GM12891 (cell line): ENCODE measurements at places on chromosomes 5 and 9.

DNA sequence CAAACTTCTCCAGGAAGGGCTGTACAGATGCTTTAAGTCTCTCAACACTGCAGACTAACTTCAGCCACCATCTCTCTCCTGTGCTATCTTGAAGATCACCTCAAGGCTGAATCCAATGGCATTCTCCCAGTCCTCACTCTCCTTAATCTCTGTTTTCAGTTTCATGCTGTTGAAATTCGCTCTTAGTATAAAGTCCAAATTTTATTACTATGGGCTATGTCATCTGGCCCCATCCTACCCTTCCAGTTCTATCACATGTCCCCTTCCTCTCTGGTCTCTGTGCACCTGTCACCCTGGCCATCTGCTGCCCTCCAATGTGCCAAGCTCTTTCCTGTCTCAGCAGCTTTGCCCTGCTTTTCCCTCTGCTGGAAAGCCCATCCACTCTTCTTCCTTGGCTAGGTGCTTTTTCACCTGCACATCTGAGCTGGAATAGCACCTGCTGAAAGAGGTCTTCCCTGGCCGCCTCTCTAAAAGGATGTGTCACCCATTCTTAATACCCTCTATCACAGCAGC is 284.7 kb upstream of the MAP3K1 start:
- no peak for DNase-seq

- DNase-seq = no peak
Measured at GRCh38 chr9:114484854-114485443, 20.3 kb downstream of the WHRN start.

DNA sequence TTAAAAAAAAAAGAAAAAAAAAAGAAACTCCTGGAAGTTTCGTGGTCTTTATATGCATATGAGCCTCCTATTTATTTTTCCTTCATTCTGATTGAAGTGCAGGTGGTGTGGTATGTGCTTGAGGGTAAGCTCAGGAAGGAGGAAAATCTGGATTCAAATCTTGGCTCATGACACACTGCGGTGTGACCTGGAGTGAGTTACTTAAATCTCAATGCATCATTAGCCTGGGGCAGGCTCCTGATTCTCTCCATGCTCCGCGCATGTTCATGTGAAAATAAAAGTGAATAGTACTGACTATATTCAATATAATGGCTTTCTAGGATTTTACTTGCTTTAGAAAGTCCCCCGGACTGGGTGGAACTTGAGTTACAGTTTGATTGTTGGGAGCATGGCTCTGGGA is 35.6 kb downstream of the PTTG1 start:
- DNase-seq = no peak

DNA sequence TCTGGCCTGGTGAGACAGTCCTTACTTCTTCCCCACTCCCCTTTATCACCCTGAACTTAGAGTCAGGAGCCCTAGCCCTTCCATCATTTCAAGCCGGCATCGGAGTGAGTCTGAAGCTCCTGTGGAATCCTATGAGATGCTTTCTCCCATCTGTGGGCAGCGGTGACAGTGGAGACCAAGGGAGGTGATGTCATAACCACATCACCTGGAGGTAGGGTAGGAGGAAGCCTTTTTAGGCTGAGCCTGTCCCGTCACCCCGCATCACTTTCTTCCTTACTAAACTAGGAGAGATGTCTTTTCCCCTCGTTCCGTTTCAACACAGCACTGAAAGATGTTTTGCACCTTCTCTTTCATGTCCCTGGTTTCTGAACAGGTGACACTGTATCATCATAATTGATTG is 124.1 kb upstream of the WWC1 start:
- no peak for DNase-seq

DNA sequence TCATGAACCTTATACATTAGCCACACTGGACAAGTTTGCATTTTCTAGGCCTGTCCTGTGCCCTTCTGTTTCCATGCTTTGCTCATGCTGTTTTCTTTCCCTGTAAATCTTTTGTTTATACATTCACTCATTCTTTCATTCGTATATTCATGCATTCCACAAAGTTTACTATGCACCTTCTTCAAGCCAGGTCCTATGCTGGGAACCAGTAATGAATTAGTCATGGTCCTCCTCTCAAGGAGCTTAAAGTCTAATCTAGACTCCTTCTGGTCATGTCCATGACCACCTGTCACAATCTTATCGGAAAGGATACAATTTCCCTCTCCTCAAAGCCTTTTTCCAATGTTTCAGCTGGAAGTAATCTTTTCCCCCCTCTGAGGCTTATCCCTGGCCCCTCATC is 9.1 kb upstream of the XPA start:
- no peak for DNase-seq

DNA sequence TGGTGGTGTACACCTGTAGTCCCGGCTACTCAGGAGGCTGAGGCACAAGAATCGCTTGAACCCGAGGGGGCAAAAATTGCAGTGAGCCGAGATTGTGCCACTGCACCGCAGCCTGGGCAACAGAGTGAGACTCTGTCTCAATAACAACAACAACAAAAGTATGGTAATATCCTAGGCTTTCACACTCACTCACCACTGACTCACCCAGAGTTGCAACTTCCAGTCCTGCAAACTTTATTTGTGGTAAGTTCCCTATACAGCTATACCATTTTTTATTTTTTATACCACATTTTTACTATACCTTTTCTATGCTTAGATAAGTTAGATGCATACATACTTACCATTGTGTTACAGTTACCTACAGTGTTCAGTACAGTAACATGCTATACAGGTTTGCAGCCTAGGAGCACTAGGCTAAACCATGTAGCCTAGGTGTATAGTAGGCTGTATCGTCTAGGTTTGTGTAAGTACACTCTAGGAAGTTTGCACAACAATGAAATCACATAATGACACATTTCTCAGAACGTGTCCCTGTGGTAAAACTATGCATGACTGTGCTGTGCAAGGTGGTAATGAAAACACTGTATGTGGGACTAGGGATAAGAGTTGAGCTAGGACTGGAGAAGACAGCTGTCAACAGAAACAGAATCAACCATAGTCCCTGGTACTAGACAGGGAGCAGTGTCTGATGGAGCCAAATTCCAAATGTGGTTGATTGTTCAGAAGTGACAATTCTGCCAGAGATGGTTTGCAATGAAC is 109.5 kb upstream of the RAD23B start:
- no peak for DNase-seq

DNA sequence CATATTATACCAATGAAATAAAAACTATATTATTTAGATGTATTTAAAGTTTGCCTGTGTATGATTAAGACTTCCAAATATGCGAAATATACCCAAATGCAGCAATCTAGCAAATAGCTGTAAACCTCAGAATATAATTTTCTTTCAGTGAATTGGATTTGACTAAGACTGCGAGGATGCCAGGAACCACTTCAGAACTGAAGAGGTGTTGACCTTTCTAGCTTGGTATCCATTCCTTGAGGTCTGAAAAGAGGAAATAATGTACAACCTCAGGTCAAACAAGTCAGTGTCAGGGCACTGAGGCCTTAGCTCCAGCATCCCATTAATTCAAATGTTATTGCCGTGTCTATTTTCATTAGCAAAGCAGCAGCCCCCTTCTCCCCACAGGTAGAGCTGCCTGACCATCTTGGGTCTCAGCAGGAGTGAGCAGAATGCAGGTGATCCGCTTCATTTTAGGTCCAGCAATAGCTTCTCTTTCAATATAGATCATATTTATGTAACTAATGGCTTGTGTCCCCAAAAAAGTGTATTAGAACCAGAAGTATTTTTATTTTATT is 100.0 kb downstream of the KIAA1958 start:
- DNase-seq = no peak

- no peak for DNase-seq
Measured at GRCh38 chr5:139079991-139080610, 118.1 kb downstream of the SIL1 start.

DNA sequence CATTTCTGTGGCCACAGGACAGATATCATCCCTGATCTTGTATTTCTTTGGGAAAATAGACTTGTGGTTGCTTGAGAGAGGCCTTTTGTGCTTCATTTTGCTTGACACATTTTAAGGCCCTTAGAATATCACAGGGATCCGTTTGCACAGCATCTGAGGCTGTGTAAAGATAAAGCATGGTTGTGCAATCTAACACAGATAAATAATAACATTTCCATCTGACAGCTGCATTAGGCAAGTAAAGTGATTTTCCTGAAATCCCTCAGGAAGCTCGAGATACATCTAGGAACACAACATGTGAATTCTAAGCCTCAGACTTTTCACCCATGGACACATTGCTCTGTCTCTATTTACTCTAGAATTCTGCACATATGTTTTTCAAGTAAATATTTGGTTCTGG is 212.8 kb upstream of the ADAMTSL1 start:
- no peak for DNase-seq

GRCh38 chr9:33178972-33179697 is 12.0 kb upstream of the B4GALT1 start:
- DNase-seq = no peak

DNA sequence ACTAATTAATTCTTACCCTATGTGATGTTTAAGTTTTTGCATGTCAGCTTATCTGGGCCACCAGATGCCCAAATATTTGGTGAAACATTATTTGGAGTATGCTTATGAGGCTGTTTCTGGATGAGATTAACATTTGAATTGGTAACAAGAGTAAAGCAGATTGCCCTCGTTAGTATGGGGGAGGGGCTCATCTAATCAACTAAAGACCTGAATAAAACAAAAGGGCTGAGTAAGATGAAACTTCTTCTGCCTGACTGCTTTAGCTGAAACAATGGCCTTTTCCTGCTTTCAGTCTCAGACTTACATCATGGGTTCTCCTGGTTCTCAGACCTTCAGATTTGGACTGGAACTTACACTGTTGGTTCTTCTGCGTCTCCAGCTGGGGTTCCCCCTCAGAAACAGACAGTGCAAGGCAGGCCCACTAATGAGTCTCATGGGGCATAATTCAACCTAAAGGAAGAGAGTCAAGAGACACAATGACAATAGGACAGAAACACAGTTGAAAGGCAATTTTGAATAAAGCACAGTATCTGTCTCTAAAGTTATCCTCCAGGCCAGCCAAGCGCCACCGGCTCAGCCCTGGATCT is 288.4 kb downstream of the CAAP1 start:
- no peak for DNase-seq

GRCh38 chr5:53403758-53404157 is 76.7 kb upstream of the FST start:
- no peak for DNase-seq

- no peak for DNase-seq
Measured at GRCh38 chr5:152606776-152607364, 201.8 kb upstream of the NMUR2 start.

GRCh38 chr5:77312413-77312812 is 101.9 kb downstream of the PDE8B start:
- DNase-seq = no peak

DNA sequence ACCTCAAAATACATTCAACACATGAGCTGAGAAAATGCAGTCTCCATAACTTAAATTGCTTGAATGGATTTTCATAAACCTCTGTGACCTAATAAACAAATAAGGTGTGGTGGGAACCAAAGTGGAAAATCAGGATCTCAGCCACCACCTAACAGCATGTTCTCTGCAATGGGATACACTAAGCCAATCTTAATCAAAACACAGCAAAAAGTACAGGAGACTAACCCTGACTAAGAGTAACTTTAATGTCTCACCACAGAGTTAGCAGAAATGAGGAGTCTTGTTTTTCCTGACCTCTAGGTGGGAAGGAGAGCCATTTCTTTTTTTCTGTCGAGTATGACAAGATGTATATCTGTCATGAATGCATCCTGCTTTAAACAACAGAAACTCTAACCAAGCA is 48.5 kb downstream of the PLK2 start:
- DNase-seq = no peak

DNA sequence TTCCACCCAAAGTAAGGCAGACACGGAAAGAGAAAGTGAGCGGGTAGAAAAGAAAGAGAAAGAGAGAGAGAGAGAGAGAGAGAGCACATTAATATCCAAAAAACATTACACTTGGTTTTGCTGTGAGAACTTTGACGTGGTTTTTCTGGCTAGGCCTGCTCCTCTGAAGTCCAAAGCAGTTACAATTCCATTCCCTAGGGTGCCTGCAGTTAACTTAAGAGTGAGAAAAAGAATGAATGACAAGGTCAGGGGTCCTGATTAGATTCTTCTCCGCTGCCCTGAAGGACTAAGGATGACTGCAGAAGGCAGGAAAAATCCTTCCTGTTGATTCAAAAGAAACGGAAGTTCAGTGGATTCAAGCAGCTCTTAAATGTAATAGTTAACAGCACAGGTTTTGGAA is 589.8 kb downstream of the PRELID2 start:
- DNase-seq = no peak

DNA sequence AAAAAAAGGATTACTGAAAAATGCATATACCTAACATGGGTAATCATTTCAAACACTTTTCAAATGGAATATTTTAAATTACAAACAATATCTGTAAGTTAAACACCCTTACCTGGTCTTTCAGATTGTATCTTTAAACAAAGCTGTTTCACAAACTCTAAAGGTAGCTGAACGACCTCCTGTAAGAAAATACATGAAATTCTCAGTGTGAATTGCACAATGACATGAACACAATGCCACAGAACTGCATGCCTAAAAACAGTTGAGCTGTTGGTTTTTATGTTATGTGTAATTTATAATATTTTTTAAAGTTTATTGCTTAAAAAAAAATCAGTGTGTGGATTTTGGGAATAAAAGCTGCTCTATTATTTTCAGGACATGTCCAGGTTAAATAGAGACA is 17.5 kb downstream of the IPPK start:
- no peak for DNase-seq

DNA sequence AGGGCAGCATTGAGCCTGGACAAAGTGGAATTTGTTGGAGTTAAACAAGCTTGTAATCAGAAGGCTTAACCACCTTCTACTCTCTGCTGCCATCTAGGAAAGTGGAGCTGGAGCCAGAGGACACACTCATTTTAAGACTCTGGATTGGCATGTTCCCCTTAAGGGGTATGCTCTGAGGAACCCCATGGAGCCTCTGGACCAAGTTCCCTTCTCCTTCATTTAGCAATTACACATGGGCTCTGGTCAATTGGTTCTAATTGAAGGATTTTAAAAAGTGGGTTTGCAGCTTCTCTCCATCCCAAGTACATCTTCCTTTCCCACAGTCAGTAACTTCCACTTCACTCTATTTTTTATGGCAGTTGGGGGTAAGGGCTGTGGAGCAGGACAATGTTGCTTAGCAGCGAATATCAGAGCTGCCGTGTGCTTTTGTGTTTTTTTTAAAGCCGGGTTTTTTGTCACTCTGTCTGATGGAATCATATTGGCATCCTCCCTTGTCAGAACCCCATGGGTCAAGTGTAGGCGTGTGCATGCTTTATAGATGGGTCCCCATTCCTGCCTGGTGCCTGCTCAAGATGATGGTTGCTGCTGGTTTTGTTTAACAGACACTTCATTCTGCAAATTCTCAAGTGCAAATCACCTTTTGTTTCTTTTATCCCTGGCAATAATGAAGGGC is 330.7 kb upstream of the ADAMTSL1 start:
- DNase-seq = no peak

GRCh38 chr9:75669721-75670120 is 220.8 kb upstream of the PCSK5 start:
- DNase-seq = no peak

DNA sequence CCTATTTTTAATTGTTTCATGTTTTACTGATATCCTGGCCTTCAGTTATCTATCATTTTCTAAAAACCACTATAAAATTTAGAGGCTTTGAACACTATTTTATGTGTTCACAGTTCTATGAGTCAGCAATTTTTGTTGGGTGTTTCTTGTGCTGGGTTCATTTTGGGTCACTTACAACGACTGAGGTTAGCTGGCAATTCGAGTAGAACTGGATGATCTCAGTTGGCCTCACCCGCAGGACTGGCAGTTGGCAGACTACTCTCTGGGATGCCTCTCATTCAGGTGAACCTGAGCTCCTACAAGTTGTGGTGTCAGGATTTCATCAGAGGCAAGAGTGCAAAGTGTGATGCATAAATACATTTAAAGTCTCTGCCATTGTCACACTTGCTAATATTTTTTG is 151.0 kb upstream of the PAPPA start:
- DNase-seq = no peak

- DNase-seq = no peak
Measured at GRCh38 chr5:158869092-158869491, 230.6 kb downstream of the EBF1 start.
